ENCODE measurements at places on chromosomes 5 and 9.

DNA sequence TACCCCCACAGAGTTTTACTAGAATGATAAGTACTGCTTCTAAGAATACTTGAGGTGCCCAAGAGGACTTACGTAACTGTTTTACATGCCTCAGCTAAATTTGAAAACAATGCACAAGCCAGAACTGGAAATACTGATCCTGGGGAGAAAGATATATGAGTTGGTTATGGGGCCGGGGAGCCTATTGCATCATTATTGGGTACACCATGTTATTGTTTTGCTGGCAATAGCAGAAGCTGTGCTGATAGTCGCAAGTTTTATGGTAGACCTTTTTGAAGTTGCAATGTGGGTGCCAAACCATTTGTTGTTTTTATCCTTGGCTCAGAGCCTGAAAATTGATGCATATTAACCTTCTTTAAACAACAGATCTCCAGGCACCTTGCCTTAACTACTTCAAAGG is 108.4 kb upstream of the DHFR start:
- H3K36me3 ChIP-seq: peaks cover 43% of the 10 kb centered on the region
- H3K27me3 ChIP-seq: no peaks in the 10 kb centered on the region

DNA sequence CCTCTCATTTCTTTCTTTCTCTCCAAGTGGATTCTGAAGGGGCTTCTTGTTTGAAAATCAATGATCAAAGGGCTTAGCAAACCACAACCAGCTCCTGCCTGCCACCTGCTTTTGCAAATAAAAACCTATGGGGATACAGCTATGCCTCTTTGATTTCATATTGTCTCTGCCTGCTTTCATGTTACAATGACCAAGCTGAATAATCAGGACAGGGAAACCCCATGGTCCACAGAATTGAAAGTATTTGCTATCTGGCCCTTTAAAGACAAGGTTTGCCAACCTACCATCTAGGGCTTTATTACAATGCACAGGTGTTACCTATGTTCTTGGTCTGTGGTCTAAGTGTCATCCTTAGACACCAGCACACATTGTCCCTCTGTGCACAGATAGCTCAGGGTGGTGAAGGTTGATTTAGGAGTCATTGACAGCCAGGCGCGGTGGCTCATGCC is 28.8 kb upstream of the PLIN2 start:
- H3K36me3 ChIP-seq: no peaks in the 10 kb centered on the region
- DNase-seq: no peak
- peaks cover 33% of the 10 kb centered on the region for H3K4me1 ChIP-seq
- H3K4me3 ChIP-seq: no peak overlapping the region
- no peaks in the 10 kb centered on the region for H3K27me3 ChIP-seq

DNA sequence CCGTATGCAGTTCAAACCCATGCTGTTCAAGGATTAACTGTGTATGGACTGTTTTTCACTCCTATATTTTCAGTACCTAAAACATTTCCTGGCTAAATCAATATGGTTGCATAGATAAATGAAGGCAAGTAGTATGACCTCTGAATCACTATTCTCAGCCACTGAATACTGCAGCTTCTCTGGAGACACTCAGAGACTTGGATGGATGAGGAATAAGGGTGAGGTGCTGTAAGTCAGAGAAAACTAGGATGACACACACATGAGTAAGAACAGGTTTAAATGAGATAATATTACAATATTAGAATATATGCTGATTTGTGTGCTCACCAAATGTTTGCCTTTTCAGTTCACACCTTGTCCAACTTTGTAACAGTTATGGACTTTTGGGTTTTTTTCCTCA is 26.0 kb upstream of the ANXA1 start:
- no peaks in the 10 kb centered on the region for H3K36me3 ChIP-seq
- H3K27ac ChIP-seq: no peak overlapping the region
- H3K27me3 ChIP-seq: no peaks in the 10 kb centered on the region
- H3K4me3 ChIP-seq: no peak overlapping the region
- H3K4me1 ChIP-seq: peaks cover 20% of the 10 kb centered on the region

DNA sequence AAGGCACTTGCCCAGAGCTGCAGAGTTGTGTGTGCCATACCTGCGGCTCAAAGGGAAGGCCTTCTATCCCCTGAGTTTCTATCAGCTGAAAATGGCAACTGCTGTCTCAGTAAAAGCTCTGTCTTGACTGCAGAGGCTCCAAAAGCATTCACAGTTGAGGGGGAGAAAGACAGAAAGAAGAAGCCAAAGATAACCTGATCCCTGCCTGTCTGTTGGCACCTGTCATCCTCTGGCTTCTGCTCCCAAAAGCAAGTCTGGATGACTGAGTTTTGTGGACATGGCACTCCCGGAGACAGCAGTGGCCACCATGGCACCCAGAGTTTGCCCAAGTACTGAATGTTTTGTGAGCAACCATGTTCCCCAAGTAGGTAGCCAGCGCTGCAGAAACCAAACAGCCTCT is 176.6 kb downstream of the NR3C1 start:
- H3K27ac ChIP-seq: no peak overlapping the region
- peaks cover 76% of the 10 kb centered on the region for H3K4me1 ChIP-seq
- H3K27me3 ChIP-seq: no peaks in the 10 kb centered on the region
- DNase-seq: no peak

DNA sequence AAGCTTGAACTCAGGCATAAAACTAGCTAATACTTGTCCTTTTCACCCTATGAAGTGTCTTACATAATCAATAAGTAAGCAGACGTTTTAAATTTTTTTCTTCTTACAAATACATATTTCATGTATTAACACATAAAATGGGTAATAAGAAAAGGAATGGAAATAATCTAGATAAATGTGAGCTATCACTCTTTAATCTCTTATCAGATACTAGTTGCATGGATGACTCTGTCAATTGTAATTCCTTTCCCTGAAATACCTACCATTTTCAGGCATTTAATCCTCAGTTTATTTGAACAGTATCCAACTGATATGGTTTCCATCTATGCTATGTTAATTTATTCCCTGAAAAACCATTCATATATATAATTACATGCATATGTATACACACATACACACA is 166.0 kb upstream of the RGS7BP start:
- no peak overlapping the region for H3K27ac ChIP-seq
- no peaks in the 10 kb centered on the region for H3K36me3 ChIP-seq
- H3K4me1 ChIP-seq: no peaks in the 10 kb centered on the region

- H3K4me1 ChIP-seq: no peaks in the 10 kb centered on the region
- H3K36me3 ChIP-seq: no peaks in the 10 kb centered on the region
- peaks cover 9% of the 10 kb centered on the region for H3K27me3 ChIP-seq
Observed at GRCh38 chr5:159489779-159490178, 159.5 kb upstream of the IL12B start.

GRCh38 chr5:160167624-160168165 is 48.4 kb upstream of the PWWP2A start:
- H3K27me3 ChIP-seq: peaks cover 17% of the 10 kb centered on the region
- H3K36me3 ChIP-seq: no peaks in the 10 kb centered on the region
- no peak for DNase-seq
- no peak overlapping the region for H3K4me3 ChIP-seq
- peaks cover 10% of the 10 kb centered on the region for H3K4me1 ChIP-seq

GRCh38 chr5:141783947-141784296 is 94.3 kb downstream of the PCDH1 start:
- H3K36me3 ChIP-seq: no peaks in the 10 kb centered on the region
- H3K27ac ChIP-seq: no peak overlapping the region
- DNase-seq: no peak
- peaks cover 3% of the 10 kb centered on the region for H3K4me1 ChIP-seq
- H3K27me3 ChIP-seq: peaks cover 4% of the 10 kb centered on the region
- no peak overlapping the region for H3K4me3 ChIP-seq

DNA sequence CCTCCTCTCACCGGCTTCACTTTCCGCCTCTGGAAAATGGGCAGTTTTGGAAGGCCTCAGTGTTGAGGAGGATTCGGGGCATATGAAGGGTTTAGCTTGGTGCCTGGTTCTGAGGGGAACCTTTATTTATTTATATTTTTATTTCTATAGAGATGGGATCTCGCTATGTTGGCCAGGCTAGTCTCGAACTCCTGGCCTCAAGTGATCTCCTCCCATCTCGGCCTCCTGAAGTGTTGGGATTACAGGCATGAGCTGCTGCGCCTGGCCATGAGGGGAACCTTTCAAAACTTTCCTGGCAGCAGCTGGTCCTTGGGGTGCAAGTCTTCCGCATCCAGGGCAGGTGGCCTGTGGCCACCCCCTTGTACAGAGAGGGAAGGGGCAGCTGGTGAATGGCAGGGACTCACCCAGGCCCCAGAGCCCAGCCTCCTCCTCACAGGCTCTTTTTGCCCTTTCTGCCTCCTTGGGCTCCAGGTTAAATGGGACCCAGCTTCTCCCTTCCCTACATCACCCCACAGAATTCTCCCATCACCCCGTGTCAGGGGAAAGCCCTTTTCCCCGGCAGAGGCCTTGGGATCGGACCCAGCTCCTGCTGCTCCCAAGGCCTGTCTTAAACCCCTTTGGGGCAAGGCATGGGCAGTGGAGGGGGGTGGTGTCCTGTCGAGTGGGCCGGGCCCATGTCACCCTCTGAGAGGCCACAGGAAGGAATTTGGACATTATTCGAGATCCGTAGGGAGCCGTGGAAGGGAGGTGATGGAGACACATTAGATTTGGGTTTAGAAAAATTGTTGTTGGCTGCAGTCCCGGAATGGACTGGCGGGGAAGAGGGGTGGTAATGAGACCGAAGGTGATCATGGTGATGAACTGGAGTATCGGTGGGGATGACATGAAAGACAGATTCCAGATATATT is 5.9 kb downstream of the NCS1 start:
- peaks cover 10% of the 10 kb centered on the region for H3K27me3 ChIP-seq
- H3K4me3 ChIP-seq: no peak overlapping the region
- no peak overlapping the region for H3K27ac ChIP-seq
- no peaks in the 10 kb centered on the region for H3K36me3 ChIP-seq

DNA sequence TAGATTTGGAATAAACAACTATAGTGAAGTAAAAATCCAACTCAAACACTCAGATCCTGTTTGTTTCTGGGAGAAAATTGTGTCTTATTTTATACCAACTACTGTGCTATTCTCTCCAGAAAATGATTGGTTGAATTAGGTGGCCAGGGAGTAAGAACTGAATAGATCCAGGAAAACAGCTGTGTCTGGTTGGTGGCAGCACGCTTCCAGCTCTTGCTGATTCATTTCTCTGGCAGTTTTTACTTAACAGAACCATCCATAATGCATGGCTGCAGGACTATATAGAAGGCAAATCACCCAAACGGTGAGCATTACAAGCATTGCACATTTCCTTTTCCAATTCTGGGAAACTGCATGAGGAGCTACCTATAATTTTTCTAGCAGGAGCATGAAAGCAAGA is 29.5 kb downstream of the DMAC1 start:
- no peak overlapping the region for H3K4me3 ChIP-seq
- no peaks in the 10 kb centered on the region for H3K4me1 ChIP-seq
- H3K27me3 ChIP-seq: no peaks in the 10 kb centered on the region
